ENCODE measurements at places on chromosomes 6 and 20.

- DNase-seq: no peak
Observed at GRCh38 chr20:50911030-50911429, 20.2 kb downstream of the ADNP start.

GRCh38 chr6:146194434-146194833 lies 165.6 kb downstream of the GRM1 start:
- DNase-seq: no peak

- no peak for DNase-seq
Observed at GRCh38 chr6:112017169-112017568, 36.7 kb upstream of the CCN6 start.

DNA sequence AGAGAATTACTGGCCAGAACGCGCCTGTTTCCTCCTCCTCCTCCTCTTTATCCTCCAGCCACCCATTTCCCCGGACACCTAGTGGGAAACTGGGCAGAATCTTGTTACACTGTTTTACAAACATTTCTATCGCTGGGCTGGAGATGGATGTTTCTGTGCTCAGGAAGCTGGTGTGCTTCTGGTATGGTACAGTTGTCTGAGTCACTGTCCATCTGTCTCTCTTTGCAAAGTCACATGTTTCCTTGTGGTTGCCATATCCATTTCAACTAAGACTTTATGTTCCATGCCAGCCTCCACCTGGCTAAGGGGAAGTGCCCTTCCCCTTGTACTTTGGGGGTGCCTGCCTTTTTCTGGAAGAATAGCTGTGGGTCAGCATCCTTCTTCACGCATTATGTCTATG lies 52.9 kb upstream of the SLC22A16 start:
- DNase-seq: no peak

GRCh38 chr6:128209771-128210170 lies 308.9 kb upstream of the THEMIS start:
- no peak for DNase-seq

GRCh38 chr6:73792738-73793137 lies 96.7 kb downstream of the CD109 start:
- DNase-seq: no peak

DNA sequence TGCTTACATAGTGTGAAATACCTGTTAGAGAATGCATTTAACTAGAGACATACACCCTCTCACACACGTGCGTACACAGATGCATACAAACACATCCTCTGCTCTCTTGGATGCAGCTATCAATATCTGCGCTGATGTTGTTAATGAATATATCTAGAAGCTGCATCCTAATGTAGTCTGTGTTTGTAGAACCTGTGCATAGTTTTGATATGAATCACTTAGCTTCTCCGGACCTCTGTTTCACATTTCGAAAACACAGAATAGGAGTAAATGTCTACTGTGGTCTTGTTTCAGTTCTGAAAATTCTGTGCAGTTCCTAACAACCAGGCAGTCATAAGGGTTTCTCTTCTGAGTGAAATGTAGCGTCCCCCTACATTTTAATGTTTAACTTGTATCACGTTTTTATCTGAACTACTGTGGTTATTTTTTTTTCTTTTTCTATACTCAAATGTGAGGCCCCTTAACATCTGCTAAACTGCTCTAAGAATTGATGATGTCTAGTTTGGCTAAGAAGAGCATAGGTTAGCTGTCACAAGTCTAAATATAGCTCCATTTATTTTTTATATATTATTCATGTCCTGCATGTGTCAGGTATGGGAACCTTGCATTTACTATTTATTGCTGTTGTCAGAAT lies 254.5 kb downstream of the TMEM242 start:
- DNase-seq: no peak

DNA sequence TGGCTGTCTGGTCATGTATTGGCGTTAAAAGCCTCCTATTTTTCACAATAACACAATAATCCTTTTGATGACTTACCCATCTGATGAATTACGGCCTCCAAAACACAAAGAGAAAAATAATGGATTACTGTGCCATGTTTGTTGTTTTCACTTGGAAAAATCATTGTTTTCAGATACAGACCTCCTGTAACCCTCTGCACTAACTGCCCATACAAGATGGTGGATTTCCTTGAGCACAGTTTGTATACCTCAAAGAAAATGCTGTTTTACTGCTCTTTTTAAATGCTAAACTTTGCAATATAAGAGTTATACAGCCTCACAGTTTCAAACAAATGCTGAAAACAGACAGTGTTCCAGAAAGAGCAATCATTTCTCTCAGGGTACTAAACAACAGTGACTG lies 61.0 kb downstream of the SMLR1 start:
- no peak for DNase-seq

- DNase-seq: no peak
Observed at GRCh38 chr6:125138083-125138482, 15.5 kb upstream of the TPD52L1 start.
